Aorta (tissue), 5 donors: ENCODE measurements at places on chromosomes 4 and X. TPM values are rescaled to one million over a fixed set of nuclear protein-coding genes. Genes with fewer than 3 reads are reported as not detected.

DNA sequence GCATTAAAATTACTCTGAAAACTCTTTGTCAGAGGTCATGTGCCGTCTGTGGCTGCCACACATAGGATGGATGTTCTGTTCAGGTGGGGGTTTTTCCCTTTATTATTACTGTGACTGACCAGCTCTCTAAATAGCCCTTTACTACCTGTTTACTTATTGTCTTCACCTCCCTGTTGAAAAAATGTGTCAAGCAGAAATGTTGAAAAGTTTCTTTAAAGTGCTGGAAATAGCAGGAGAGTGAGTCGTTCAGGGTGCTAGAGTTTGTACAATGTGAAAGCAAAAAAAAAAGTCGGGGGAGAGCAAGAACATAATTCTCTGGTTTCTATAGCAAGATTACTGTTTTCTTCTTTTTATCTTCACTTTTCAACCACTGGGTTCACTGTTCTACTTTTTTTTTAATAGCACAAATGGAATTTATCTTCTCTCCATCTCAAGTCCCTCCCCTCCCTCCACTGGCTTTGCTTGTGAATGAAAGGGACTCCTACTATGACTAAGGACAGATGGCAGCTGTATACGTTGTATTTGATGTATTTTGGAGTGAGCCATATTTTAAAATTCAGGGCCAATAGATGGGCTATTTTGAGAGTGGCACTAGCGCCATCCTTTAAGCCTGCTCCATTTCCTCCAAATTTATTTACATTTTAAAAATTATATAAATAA lies 33.3 kb downstream of the ARX start:
- no peak overlapping the region for H3K27ac ChIP-seq
- H3K4me1 ChIP-seq: no peaks in the 10 kb centered on the region
- DNase-seq: no peak
- no peaks in the 10 kb centered on the region for H3K27me3 ChIP-seq
- H3K4me3 ChIP-seq: no peak overlapping the region

DNA sequence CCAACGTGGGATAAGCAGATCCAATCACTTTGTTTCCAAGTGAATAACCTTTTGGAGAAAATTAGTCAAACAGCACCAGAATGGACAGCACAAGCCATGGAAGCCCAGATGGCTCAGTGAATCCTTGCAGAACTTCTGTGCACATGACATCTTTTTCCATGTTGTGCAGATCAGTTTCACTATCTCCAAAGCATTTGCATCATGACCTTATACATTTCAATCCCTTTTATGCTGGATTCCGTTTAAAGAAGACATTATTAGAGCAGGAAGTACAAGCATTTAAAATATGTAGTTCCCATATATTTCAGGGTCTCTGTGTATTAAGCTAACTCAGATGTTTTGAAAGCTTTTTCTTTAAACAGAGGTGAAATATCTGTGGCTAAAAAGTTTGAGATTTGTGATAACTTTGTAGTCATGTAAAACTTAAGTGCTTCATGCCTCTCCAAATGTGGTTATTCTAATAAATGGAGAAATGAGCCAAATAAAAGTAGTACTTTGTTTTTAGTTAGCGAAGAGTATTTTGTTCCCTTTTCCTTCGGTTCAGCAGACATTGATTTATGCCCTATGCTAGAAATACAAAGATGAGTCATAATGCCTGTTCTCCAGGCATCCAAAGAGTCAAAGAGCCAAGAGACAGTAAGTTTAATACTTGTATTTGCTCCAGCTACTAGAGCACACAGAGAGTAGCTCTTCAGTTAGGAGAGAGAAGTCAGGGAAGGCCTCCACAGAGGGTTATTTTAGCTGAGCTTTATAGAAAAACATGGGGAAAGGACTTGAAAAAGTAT lies 39.0 kb downstream of the PLAC8 start:
- no peak overlapping the region for H3K27ac ChIP-seq
- H3K4me1 ChIP-seq: no peaks in the 10 kb centered on the region
- H3K27me3 ChIP-seq: no peaks in the 10 kb centered on the region
- DNase-seq: no peak
- no peaks in the 10 kb centered on the region for H3K36me3 ChIP-seq

DNA sequence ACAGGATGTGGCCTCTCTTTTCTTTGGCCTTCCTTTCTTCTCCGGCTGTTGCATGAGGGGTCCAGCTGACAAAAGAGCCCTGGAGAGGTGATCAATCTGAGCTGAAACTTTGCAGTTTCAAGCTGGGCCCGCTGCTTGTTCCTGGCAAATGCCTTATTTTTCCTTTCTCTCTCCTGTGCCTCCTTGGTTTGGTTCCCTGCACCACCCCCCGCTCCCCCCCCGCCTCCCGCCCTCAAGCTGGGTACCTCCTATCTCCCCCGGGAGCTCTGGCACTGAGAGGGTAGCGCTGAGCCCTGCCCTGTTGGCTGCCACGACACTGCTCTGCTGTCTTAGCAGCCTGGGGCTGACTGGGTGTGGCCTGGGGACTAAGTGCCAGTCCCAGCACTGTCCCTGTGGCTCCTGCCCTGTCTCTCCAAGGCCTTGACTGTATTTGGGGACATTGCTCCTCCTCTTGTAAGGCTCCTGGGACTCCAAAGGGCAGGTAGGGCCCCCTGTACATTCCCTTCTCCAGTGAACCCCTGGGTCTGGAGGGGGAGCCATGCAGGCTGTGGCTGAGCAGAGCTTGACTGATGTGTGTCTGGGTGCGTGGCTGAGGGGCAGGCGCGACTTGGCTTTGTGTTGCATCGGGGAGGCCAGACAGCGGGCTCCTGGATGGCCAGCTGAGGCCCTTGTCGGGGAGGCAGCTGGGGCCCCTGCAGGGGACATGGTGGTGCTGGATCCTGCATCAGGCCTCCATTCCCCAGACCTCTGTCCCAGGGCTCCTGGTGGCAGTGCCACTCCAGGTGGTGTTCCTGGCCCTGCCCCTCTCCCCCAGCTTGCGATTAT lies 1.1 kb downstream of the PLXNA3 start:
- H3K27ac ChIP-seq: peak overlapping the region; percentile 50
- H3K4me3 ChIP-seq: peak overlapping the region; percentile 88
- no peaks in the 10 kb centered on the region for H3K36me3 ChIP-seq
- DNase-seq: peak; percentile 67
- no peaks in the 10 kb centered on the region for H3K4me1 ChIP-seq

DNA sequence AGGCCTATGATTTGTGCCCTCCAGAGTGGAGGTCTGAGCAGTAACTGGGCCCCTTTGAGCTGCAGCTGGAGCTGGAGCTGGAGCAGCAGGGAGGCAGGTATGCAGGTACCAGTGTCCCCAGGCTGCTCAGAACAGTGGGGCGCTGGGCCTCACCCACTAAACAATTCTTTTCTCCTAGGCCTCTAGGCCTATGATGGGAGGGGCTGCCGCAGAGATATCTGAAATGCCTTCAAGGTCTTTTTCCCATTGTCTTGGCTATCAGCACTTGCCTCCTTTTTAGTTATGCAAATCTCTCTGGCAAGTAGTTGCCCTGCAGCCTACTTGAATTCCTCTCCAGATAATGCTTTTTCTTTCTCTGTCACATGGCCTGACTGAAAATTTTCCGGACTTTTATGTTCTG lies 79.7 kb upstream of the OTUD4 start:
- DNase-seq: no peak
- H3K27me3 ChIP-seq: no peaks in the 10 kb centered on the region
- no peaks in the 10 kb centered on the region for H3K4me1 ChIP-seq
- H3K4me3 ChIP-seq: no peak overlapping the region
- H3K36me3 ChIP-seq: no peaks in the 10 kb centered on the region

JADE1 gene
- total RNA-seq: 32.2 TPM

FRYL gene
- 141 TPM for total RNA-seq
